ENCODE measurements at places on chromosomes 16 and 17.

DNA sequence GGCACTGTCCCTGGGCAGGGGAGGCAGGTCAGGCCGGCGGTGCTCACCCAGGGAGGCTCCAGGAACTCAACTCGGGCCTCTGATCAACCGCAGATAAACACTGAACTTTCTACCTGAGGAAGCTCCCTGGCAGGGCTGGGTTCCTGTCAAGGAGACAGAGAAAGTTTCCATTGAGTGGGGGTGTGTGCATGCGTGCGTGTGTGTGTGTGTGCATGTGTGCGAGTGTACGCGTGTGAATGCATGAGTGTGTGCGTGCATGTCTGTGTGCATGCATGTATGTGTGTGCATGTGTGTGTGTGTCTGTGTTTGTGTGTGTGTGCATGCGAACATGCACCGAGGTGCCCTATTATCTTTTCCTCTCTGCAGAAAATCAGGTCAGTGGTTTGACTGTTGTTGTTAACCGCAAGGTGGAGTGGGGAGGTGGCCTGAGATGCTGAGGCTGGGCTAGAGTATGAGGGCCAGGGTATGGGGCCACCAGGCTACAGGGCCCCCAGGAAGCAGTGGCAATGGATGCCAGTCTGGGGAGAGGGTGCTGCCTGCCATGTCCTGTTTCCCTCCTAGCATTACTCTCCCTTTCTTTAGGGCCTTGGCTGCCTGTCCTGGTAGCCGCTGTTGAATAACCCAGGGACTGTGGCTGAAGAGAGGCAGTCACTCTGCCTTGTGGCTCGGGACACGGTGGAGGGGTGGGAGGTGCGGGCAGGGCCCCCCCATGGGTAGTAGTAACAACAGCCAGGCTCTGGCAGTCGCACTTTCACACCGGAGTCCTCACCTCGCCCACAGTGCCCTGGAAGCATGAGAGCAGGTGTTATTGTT lies 24.0 kb downstream of the CCR7 start:
- no peak for DNase-seq

GRCh38 chr16:55569025-55569424 lies 2.5 kb downstream of the CAPNS2 start:
- no peak for DNase-seq

- no peak for DNase-seq
Observed at GRCh38 chr16:16797239-16797638, 418.3 kb downstream of the NPIPA7 start.

- DNase-seq: no peak
Observed at GRCh38 chr17:50134206-50135110, 4.5 kb upstream of the SAMD14 start.

- no peak for DNase-seq
Observed at GRCh38 chr17:15350777-15351477, 9.5 kb upstream of the TEKT3 start.

DNA sequence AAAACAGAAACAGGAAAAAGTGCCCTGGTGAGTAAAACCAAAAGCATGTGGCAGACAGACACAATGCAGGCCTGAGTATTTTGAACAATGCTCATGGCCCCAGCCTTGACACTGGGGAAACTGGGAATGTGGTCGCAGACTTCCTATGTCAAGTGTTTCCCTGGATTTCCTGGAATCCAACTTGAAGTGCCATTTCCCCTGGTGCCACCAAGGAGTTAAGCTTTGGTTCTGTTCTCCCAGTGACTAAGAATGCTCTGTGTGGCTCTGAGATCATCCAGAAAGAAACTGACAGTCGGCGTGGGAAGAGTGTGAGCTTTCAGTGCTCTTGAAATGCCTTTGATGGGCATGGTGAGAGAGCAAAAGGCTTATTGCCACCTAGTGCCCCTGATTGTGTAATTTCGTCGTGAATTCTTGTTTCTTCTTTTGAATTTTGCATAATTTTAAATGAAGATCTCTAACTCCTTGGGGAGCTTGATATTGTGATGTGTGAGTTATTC lies 96.0 kb downstream of the YPEL2 start:
- DNase-seq: peak; percentile 51

DNA sequence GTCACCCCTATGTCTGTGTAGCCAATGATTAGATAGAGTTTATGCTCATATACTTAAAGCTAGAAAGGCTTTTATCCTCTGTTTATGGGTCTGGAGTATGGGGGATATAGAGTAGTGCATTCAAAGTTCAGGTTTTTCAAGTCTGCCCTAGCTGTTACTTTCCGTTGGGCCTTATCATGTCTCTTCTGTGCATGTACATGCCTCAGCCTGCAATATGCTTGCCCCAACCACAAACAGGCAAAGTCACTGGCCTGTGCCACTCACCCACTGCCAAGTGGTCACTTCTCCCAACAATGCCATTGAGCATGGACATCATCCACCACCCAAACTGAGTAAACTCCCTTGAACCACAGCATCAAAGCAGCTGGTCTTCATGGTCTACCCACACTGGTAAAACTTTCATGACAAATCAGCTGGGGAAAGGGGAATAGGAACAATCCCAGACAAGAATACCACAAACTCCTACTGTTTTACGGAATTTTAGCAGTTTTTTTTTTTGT lies 70.3 kb upstream of the C17orf78 start:
- DNase-seq: no peak

- no peak for DNase-seq
Observed at GRCh38 chr16:74034862-74035261, 261.8 kb upstream of the PSMD7 start.

- no peak for DNase-seq
Observed at GRCh38 chr16:10362077-10362863, 23.6 kb upstream of the ATF7IP2 start.

DNA sequence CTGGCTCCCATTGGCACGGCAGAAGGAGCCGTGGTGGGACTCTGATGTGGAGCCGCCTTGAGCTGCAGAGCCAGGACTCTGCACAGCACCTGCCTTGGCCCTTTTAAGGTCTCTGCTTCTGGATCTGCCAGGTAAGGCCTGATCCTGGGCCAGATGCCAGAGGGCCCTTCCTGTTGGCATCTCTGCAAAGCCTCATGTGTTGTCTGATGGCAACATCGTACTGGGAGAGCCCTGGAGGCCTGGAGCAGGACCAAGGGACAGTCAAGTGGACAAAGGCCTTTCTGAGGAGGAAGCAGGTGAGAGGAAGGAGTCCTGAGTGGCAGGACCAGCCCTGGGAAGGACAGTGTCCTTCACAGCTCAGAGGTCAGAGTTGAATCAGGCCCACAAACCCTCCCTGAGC lies 26.1 kb downstream of the SOCS1 start:
- no peak for DNase-seq

- DNase-seq: no peak
Observed at GRCh38 chr17:4764595-4764994, 7.1 kb upstream of the TM4SF5 start.

DNA sequence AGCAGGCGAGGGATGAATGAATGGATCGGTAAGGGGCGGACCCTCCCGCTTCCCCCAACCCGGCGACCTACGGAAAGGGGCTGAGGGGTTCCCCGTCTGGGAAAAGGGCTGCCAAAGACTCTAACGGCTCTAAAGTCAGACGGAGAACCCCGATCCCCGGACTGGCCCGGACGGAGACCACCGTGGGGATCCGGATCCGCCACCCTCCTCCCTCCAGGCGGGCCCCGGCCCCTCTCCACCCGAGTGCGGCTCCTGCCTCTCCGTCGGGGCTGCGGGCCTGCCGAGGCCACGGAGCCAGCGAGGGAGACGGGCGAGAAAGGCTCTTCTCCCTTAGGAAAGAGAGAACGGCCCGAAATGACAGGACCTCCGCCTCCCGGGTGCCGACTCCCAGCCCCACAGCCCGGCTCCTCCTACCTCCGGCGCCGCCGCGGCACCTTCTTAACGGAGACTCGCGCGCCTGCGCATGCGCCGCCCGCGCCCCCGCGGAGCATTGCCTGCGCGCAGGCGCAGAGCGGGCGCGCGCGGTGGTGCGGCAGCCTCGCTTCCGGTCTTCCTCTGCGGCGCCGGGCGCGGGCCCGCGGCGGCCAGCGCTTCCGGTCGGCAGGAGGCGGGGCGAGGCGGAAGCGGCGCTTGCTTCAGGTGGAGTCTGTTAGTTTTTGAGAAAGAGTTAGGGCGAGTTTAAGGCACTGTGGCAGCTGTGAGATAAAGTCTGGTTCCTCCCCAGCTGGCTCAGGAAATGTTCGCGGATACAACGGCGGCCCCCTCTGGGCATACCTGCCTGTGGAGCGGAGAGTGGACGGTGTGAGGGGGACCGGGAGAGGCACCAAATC lies at the start of gene SLX4:
TSS of gene SLX4 (minus strand) at position 461 of the 830 bp plus-strand sequence. CDS start 2,642 bp downstream, outside the sequence.
- peak; percentile 85 for DNase-seq

DNA sequence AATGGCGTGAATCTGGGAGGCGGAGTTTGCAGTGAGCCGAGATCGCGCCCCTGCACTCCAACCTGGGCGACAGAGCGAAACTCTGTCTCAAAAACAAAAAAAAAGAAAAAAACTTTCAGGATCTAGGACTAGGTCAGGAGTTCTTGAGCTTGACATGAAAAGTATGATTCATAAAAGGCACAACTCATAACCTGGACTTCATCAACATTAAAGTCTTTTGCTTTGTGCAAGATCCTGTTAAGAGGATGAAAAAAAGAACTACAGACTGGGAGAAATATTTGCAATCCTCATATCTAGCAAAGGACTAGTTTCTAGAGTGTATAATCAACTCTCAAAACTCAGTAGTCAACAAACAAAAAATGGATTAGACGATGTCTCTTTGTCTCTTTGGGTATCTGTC lies 40.0 kb downstream of the TBC1D16 start:
- DNase-seq: no peak

DNA sequence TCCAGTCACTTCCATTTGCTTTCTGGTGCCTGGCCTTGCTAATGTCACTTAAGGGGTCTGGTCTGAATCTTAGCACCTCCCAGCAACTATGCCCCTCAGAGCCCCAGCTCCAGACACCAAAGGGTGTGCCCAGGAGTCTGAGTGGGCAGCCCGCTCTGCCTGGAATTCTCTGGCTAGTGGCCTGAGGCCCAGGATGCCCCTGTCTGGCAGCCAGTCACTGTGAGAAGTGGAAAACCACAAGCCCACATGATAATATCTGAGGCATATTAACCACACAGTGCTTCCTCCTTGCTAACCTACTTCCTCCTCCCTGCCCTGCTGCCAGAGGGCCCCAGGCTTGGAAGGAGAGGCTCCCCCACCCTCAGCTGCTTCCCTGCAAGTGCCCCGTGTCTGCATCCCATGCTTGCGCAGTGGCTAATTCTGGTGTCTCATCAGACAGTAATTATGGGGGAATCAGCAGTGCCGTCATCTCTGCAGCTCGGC lies 14.0 kb downstream of the SRCIN1 start:
- no peak for DNase-seq

DNA sequence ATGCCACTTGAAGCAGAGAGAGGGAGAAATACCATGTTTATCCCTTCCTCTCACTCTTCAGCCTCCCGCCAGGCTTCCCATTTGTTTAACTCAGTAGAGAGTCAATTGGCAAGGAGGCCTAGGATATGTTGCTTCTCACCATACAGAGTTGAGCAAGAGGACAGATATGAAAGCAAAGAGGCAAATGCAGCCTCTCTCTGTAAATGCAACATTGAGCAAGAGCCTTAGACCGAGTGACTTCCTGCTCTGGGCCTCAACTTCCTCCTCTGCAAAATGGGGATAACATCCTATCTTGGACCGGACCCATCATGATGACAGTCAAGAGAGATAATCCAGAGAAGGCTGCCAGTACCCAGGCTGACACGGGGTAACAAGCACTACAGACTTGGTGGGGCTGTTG lies 36.8 kb downstream of the SOCS1 start:
- DNase-seq: no peak

- DNase-seq: no peak
Observed at GRCh38 chr17:82378741-82379021, 7.1 kb downstream of the UTS2R start.

DNA sequence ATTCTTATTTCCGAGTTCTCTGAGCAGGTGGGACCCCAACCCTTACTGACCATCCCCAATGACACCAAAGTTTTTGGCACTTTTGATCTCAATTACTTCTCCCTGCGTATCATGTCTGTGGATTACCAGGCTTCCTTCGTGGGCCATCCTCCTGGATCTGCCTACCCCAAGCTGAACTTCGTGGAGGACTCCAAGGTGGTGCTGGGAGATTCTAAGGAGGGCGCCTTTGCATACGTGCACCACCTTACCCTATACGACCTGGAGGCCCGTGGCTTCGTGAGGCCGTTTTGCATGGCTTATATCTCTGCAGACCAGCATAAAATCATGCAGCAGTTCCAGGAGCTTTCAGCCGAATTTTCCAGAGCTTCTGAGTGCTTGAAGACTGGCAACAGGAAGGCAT lies 868 bp downstream of the SMCR8 start:
- no peak for DNase-seq

DNA sequence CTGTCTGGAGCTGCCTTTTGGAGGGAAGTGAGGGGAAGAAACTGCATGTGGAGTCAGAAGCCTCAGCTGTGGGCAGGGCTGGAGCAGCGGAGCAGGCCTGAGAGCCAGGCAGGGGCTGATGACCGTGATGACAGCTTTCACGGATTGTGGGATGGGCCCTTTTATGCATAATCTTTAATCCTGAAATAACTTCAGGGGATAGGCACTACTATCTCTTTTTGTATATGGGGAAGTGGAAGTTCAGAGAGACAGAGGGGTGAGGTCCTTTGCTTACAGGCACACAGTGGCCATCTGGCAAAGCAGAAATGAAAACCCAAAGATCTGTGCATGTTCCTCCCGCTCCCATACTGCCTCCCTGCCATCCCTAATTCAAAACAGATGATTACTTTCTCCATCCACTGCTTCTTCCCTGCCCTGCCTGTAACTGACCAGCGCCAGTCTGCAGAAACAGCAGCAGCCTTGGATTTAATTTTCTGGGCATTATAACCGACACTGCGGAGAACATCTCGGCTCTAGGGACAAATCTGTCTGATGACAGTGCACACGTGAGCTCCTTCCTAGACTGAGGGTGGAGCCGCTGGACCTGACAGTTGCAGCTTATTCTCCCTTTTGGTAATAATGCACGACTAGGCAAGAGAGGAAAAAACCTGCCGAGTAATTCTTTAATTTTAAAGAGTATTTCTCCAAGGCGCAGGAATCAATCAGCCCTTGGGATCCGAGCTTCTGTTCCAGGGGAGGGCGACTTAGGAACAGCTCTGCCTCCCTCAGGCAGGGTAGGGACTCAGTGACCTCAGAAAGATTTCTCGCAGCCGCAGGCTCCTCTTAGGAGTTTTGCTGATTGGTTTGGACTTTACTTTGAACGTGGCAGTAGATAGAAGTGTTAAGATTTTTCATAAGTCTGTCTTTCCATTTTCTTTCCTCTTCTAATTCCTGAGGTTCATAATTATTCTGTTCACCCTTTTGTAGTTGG lies 95.4 kb downstream of the UTP18 start:
- no peak for DNase-seq

- no peak for DNase-seq
Observed at GRCh38 chr16:53911513-53911912, 207.6 kb downstream of the FTO start.

DNA sequence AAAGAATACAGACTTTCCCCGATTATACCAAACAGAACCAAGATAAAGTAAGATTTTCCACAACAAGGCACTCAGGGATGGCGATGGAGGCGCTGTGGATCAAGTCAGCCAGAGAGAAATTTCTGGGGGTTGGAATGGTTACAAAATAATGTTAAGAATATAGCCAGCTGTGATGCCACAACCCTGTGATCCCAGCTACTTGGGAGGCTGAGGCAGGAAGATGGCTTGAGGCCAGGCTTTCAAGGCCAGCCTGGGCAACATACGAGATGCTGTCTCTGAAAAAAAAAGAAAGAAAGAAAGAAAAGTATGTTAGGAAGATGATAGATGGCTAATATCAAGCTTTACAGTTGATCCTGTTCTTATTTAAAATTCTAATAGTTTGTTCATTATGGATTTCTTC lies 10.6 kb upstream of the ALOX12 start:
- DNase-seq: no peak

Measured in activated T-cell treated with anti-CD3 and anti-CD28 coated beads for 24 hours (primary cell).